ENCODE measurements at places on chromosomes 3 and 15.

GRCh38 chr15:66819084-66819483 lies 117.0 kb downstream of the SMAD6 start:
- DNase-seq, result no peak

DNA sequence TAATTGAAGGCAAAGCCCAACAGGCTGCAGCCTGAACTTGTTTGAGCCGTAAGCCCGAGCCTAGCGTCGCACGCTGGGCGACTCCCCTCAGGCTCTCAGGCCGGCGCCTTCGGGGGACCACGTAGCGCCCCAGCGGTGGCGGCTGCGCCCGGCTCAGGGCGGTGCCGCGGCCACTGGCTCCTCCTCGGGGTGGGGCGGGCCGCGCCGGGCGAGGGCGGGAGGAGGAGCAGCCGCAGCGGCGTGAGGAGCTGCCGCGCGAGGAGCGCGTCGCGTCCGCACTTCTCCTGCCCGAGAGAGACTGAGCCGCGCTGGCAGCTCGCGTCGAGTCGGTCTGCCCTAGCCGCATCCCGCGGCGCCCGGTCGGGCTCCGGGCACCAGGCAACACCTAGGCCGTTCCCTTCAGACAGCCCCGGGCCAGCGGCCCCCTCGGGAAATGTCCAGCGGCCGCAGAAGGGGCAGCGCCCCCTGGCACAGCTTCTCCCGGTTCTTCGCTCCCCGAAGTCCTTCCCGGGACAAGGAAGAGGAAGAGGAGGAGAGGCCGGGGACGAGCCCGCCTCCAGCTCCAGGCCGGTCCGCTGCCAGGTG lies at the start of gene CRYBG3:
TSS of gene CRYBG3 (plus strand) at position 238 of the 585 bp plus-strand sequence. CDS start at position 434, 196 bp downstream.
- peak; percentile 72 for DNase-seq

GRCh38 chr3:133384331-133385027 lies 15.4 kb upstream of the BFSP2 start:
- DNase-seq, result peak; percentile 58

DNA sequence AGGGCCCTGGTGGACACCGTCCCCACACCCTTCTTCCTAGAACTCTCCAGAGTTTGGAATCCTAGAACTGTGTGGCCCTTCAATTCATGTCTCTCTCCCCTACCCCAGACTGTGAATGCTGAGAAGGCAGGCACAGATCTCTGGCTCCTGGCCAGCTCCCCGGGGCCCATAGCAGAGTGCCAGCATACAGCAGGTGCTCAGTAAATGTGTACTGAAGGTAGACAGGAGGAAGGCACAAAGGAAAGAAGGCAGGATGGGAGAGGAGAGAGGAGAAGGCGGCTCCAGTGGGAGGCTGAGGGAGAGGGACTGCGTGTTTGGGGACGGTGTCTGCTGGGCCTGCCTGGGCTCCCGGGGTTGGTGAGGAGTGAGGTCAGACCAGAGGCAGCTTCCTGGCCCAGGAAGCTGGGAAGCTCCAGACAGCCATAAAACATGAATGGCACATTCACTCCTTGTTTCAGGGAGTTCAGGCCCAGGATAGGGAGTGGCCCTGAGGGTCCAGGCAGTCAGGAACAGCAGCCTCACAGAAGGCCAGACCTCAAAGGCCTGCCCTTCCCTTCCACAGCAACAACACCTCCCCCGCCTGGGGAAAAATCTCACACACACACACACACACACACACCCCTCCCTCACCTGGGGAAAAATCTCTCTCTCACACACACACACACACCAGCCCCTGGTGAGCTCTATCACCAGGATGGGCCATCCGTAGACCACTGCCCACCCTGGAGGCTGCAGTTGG lies 137.1 kb upstream of the PRR20G start:
- peak; percentile 27 for DNase-seq

GRCh38 chr15:57509126-57509525 lies 82.6 kb upstream of the MYZAP start:
- DNase-seq, result no peak

DNA sequence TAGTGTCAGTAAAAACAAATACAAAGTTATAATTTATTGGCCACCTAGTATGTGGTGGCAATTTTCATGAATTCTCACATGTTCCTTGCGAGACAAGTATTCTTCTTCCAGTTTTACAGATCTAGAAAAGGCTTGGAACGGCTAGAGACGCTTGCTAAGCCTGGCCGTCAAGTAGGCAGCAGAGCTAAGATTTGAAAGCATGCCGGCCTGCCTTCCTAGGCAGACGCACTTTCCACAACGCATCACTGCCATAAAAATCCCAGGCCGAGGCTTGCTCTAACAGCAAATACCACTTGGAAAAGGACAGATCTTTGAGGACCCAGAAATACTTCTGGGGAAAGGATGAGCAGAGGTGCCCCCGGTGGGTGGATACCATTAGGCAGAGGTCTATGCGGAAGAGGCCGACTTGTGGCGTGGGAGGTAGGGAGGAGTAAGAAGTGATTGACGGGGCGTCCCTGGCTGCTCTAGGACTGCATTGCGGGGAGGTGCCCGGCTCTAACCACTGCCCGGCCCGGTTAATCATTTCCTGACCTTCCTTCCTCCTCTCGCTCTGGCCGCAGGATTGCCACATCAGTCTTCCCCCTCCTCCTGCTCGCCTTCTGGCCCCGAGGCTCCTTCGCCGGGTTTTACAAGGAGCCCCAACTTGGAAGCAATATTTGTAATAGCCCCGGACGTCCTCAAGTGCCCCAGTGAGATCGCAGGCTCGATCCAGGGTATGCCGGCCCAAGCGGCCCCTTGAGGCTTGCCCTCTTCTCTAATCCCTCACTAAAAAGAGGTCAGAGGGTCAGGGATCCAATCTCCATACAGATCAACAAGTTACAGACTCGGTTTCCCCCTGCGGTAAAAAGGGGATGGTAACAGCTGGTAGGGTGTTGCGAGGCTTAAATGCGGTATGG lies 1.3 kb upstream of the USP3 start:
- DNase-seq, result peak; percentile 76

- no peak for DNase-seq
These were observed 78.7 kb upstream of the PROK2 start for GRCh38 chr3:71863563-71864190.

DNA sequence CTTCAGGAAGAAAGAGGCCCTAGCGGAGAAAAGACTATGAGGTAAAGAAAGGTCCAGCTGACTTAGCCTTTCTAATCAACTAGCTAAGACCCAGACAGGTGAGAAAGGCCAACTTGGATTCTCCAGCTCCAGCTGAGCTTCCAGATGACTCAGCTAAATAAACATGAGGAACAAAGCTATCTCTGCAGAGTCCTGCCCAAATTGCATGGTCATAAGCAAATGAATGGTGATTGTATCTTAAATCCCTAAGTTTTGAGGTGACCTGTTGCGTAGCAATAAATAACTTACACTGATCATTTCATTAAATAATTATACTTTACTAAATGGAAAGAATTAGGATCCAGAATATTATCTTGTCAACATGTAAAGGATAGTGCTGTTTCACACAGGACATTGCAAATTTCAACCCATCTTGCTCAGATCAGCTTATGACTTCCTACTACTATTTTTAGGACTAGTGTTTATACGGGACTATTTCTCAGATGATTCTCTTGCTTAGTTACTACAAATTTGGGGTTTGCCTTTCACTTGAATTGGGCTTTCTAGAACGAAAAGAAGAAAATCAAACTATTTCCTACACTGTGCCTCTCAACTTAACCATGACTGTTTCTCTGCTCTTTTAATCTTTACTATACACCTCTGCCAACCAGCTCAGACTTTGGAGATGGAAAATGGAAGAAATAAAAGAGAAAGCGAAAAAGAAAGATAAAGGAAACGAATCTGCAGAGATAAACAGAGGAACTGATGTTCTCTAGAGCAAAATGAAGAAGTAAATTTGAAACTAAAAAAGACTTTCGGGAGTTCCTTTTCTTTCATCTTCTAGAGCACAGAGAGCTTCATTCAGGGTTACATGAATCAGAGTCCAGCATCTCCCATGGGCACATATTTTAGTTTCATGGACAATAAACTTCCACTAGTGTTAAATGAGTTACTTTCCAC lies 6.6 kb upstream of the ADGRG7 start:
- no peak for DNase-seq

- DNase-seq, result no peak
These were observed 31.2 kb downstream of the SATB1 start for GRCh38 chr3:18393906-18394305.

GRCh38 chr3:109136523-109136922 lies at the start of gene C3orf85:
TSS of gene C3orf85 (plus strand) at chr3:109136719. CDS start at chr3:109136848, 129 bp downstream.
- no peak for DNase-seq

DNA sequence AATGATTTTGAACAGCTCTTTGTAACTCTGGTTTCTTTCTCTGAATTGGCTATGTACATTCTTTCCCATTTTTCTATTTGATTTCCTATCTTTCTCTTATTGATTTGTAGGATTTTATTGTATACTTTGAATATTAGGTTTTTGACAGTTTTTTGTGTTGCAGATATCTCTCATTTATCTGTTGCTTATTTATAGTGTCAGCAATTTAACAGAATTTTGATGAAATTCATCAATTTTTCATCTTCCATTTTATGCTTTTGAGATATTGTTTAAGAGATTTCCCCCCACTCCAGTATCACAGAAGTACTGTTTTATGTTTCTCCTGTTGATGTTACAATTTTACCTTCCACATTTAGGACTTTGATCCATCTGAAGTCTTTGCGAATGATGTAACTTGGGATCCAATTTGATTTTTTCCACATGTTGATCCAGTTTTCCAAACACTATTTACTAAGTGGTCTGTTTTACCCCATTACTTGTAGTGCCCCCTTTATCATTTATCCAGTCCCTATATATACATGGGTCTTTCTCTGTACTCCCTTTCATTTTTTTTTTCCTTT lies 46.1 kb downstream of the XYLB start:
- no peak for DNase-seq

DNA sequence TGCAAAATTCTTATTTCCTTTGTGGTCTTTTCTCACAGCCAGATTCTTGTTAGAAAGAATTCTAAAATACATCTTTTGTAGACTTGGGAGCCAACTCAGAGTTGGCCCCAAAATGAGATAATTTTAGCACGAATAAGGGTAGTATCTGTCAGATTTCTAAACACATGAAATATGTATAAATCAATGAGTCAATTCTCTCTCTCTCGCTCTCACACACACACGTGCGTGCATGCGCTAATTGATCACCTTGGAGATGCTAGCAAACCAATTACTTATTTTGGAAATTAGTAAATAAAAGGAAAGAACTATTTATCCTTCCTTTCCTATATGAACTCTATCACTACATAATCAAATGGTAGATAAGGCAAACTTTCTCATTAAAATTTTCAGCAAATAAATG lies 32.9 kb upstream of the PIK3R4 start:
- no peak for DNase-seq

DNA sequence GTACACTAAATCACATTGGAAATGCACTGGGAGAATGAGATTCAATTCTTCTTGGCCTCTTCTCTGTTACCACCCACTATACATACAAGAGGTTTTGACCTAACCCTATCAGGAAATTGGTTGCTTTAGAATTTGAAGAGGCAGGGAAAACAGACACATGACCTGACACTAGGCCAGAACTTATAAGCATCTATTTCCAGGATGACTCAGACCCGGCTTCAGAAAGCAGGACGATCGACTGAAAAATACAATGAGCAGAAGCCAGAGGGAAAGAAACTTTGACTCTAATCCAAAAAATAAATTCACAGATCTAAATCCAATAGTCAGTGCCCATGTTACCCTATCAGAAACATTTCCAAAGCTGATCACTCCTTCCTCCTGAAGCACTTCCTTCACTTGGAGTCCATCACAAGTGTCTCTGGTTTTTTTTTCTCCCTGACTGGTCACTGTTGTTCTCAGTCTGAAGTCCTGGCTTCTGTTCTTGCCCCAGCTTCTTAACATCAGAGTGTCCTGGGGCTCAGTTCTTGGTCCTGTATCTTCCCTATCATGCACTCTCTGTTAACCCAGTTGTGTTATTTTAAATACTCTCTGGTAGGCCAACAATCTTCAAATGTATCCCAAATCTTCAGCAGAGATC lies 133.6 kb downstream of the P2RY1 start:
- no peak for DNase-seq

- DNase-seq, result no peak
These were observed 3.3 kb downstream of the PKM start for GRCh38 chr15:72227720-72228119.
